NCI-H1417 (cell line): ENCODE measurements at places on chromosomes 12 and 14.

- no peak for DNase-seq
These were observed 70.6 kb downstream of the B4GALNT3 start for GRCh38 chr12:530308-530707.

- DNase-seq, result no peak
These were observed 132.8 kb upstream of the CCND2 start for GRCh38 chr12:4140581-4141301.

DNA sequence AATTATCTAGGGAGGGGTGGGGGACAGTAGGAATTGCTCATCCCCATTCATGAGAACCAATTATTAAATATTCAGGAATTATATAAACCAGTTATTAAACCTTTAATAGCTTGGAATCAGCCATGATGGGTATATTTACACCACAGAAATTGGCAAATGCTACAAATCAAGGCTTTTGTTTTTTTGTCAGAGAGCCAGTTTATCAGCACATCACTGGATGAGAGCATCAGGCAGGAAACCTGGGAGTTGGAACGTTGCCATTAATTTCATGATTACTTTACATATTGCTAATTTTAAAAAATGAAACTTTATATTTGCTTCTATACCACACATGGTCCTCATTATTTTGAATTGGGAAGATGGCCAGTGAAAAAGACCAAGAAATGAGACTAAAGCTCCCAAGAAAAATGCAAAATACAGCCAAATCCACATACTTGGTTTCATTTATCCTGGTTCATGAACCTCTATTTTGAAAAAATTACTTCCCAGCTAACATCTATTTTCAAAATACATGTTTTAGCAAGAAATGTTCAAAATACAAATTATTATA is 48.4 kb downstream of the ATL1 start:
- DNase-seq, result no peak

GRCh38 chr12:53327435-53328042 is 6.1 kb upstream of the AAAS start:
- DNase-seq, result no peak

DNA sequence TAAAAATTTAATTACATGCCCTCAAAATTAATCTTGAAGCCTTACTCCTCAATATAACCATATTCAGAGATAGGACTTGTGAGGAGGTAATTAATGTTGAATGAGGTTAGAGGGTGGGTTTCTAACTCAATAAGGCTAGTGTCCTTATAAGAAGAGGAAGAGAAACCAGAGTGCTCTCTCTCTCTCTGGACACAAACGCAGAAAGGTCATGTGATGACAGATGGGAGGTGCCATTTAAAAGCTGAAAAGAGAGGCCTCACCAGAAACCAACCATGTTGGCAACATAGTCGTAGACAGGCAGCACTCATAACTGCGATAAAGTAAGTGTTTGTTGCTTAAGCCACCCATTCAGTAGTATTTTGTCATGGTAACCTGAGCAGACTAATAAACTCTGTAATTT is 378.5 kb upstream of the LMO3 start:
- no peak for DNase-seq

DNA sequence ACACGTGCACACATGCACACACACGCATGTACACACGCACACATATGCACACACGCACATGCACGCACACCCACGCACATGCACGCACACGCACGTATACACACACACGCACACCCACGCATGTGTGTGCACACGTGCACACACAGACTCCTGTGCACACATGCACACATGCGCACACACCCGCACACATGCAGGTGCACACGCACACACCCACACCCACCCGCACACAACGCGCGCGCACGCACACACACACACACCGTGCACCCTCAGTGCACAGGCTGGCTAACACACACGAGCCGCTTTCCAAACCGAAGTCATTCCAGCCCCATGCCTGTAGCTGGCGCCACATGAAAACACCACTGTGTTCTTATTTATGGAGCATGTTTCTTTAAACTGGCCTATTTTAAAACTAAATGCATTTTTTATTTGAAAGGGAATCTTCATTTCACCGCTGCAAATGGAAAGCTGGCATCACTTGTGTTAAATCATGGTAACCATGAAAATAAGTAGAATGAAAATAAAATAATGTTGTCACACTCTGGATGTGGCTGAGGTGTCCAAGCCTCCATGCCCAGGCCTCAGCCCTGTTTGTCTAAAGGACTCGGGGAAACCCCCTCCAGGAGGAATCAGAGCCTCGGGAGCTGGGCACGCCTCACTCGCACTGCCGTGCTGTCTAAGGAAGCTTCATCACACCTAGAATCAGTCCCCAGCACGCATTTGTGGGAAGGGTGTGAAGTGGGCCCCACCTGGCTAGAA is 45.1 kb downstream of the GALNT9 start:
- peak; percentile 22 for DNase-seq

DNA sequence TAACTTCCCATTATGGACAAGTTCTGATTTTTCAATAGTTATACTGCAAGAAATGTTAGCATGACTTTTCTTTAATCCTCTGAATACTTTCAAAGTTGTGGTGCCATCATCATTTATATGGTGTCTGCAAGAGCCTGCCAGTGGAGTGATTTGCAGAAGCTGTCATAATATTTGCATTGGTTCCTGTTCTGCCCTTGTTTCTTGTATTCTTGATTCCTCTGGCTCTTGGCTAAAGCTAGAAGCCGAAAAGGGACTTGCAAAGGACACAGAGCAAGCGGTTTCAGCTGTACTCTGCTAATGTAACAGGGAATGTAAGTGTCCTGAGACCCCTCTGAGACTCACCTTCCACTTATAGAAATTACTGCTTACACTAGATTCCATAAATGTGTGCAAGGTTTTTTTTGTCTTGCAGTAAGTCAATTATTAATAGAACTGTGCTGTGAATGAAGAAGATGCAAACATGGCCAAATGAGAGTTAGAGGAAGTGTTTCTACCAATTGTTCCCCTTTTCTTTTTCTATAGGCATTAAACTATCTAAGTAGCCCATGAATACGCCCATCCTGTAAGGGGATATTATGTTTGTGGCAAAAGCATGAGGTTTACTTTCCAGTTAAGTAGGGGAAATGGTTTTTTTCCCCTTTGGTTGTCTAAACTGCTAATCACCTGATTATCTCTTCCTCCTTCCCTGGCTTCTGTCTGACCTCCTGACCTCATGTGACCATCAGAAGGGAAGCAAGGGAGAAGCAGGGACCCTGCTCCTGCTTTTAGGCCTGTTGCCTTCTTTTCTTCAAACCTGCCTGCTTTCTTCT is 5.3 kb downstream of the DYRK4 start:
- no peak for DNase-seq

DNA sequence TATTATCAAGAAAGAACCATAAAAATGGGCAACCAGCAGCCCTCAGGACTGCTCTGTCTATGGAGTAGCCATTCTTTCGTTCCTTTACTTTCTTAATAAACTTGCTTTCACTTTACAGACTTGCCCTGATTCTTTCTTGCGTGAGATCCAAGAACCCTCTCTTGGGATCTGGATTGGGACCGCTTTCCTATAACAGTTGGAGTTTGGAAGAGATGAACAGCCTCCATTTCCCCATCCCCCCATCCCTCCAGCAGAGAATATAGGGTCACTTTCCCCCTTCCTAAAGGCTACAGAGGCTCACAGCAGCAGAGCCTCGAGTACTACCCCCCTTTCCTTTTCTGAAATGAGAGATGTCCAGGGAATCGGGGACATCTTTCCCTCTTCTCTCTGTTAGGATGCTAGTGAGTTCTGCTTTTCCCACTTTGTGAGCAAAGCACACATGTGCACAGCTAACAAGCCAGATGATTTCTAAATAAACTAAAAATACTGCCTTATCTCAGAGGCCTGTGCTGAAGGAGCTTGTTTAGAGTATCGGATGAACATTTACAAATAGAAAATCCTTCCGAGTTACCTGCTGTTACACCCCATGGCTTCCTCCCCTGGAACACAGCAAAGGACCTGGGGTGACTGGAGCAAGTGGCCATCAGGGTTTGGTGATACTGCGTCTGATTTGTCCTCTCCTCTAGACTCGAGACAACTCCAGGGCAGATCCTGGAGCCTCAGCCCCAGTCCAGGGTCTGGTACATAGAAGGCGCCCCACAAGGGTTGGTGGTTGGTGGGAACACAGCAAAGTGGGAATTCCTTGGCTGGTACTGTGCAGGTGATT is 144.2 kb downstream of the SLC38A6 start:
- DNase-seq, result no peak

DNA sequence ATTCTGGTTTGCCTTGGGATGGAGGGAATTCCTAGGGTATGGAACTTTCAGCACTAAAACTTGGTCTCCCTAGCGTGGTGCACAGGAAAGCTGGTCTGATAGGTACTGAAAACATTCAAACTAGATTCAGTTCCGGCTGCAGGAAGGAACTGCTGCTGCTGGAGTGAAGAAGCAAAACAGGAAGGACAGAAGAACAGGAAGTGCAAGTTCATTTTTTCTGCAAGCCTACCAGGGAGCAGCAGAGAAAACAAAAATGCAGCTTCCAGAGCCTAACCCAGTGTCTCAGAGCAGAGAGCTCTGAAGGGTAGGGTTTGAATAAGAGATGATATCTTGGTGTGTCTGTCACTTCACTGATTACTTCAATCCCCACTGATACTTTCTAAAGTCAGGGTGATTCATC is 165.2 kb downstream of the VRK1 start:
- no peak for DNase-seq

GRCh38 chr14:94313991-94314655 is 9.0 kb downstream of the SERPINA6 start:
- no peak for DNase-seq

GRCh38 chr12:40439771-40440492 is 215.1 kb downstream of the LRRK2 start:
- DNase-seq, result no peak

- DNase-seq, result no peak
These were observed 264.4 kb downstream of the DUSP6 start for GRCh38 chr12:89087876-89088275.

- no peak for DNase-seq
These were observed 37.6 kb upstream of the C14orf180 start for GRCh38 chr14:104541905-104542465.

DNA sequence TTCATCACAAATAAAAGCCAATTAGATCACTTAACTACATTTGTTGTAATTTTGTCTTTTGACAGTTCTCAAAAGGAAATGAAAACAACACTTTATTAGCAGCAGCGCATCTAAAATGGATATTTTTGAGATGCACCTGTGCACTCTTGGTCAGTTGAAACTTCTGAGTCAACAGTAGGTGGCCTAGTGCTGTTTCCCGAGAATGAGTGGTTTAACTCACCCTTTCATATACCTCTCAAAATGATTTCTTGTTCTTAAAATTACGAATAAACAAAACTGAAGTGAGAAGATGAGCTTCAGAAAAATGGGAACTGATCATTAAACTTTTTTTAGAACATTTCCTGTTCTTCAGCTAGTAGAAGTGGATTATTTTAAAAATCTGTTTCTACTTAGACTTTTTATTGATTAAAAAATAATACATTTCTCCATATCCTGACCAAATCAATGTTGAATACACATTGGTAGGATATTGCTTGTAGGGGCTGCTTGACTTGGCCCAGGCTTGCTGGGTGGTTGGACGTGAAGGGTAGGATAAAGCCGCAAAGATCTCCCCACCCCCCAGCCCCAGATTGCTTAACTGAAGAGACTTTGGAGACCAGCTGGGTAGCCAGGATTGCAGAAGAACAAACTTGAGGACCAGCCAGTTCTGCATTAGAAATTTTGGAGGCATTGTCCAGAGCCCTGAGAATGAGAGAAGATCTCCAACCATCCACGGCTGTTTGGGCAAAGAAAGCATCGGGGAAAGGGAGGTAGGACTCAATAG is 22.3 kb upstream of the STK38L start:
- no peak for DNase-seq

DNA sequence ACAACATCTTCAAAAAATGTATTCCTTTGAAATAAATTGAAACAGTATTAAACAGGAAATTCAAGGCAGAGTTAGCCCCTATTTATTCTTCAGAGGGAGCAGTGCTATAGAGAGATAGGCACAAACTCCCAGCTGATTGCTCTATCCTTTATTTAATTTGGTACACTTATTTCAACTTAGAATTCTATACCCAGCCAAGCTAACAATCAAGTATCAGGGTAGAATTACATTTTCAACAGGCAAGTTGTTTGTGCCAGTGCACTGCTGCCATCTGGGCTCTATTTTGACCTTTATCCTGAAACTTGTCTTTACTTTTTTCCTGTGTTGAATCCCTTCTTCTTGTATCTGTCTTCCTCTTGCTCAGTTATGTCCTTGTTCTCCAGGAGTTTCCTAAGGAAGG is 159.2 kb downstream of the STXBP6 start:
- DNase-seq, result no peak

DNA sequence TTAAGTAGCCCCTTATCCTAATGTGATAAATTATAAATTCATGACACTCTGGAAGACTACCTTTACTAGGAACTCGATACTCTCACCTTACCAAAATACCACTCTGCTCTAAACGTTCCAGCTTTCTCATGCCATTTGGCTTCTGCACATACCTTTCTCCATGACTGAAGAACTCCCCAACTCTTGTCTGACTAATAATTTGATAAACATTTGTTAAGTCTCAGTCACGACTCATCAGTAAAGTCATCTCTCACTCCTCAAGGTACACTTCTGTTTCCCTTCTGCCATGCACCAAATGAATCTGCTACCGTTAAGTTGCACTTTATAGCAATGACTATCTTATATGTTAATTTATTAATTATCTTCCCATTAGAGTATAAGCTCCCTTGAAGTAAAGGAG is 498.3 kb upstream of the NOVA1 start:
- DNase-seq, result no peak

GRCh38 chr14:101105045-101105444 is 201.5 kb upstream of the RTL1 start:
- no peak for DNase-seq

GRCh38 chr14:78921856-78922255 is 751.7 kb downstream of the NRXN3 start:
- no peak for DNase-seq

- DNase-seq, result peak; percentile 24
These were observed at the start of gene FZD10 for GRCh38 chr12:130162267-130162666. Gene FZD10 (plus strand): TSS chr12:130162464. CDS start chr12:130162943, 479 bp downstream.

DNA sequence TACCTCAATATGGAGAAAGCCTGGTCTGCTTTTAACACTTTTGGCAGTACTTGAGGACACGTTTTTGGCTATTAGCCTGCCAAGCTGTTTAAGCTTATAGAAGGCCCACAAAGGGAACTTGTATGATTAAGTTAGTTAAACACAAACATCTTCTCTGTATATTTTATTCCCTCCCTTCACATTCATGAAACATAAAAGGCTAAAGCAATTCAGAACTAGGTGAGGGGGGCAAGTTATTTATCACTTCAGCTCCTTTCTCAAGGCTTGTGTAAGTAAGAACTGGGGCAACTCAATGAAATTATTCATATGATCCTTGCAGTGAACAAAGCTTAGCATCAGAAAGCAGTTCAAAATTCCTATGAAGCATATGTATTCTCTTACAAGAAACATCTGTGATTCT is 7.5 kb downstream of the PRICKLE1 start:
- no peak for DNase-seq
